Muscle of leg (tissue), 16 donors: ENCODE measurements at places on chromosomes 7 and 10.
A peak's percentile ranks its signal among the peaks of the same experiment; 100 is the strongest.

DNA sequence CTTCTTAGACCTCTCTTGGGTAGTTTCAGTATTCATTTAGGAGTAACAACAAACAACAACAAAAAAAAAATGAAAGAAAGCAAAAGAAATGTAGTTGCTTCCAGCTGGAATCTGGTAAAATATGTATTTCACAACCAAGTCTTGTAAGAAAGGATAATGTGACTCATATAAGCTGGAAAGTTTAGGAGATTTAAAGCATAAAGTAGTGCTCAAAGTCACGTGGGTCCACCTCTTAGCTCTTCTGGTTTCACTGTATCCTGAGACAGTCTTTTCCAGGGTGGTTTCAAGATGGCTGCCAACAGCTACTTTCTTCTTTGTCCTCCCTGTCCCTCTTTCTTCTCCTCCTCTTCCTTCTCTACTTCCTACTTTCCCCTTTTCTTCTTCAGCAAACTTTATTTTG is 69.5 kb upstream of the CDK13 start:
- DNase-seq = no peak

DNA sequence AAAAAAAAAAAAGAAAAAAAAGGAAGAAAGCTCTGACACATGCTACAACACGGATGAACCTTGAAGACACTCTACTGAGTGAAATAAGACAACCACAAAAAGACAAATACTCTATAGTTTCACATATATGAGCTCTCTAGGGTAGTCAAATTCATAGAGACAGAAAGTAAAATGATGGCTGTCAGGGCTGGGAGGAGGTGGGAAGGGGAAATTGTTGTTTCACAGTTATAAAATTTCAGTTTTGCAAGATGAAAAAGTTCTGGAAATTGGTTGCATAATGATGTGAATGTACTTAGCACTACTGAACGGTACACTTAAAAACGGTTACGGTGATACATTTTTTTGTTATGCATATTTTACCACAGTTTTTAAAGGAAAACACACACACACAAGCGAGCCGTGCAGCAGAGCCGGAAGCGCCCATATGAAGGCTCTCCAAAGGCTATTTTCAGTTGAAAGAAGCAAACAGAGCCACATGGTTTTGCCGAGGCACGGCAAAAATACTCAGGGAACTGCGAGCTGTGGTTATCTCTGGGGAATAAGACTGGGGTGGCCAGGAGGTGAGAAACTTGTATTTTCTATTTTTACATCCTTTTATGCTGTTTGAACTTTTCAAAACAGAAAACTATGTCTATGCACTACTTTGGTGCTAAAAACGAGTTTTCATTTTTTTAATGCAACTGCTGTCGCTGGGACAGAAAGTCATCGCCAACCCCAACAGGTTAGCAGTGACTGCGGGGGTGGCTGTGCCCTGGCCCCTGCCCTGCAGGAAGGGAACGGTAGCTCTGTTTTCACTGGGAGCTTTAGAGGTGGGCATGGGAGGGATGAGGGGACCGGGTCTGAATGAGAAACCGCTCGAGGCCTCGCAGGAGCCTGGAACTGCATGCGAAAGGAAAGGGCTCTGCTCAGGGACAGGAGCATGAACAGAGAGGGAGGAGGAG is 132.9 kb downstream of the OAT start:
- DNase-seq = no peak

GRCh38 chr10:75450075-75450445 is 18.6 kb downstream of the LRMDA start:
- no peak for DNase-seq

DNA sequence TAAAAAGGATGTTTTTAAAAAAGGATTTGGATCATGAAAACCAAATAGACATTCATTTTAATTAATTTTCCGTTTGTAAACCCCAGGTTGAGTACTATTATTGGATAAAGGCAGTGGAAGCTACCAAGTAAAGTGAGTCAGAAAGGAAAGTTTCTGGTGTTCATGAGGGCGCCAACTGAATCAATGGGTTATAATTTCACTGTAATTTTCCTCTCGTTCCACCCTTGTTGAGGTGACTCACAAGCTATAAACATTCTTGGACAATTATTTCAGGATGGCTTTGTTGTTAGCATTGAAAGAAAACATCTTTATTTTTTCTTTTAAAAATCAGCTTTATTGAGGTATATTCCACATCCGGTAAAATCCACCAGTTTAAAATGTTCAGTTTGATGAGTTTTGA is 5.1 kb upstream of the FAM133B start:
- DNase-seq = no peak

- no peak for DNase-seq
Observed at GRCh38 chr10:127275272-127275671, 78.9 kb upstream of the INSYN2A start.

GRCh38 chr7:111832174-111832573 is 269.9 kb upstream of the IMMP2L start:
- no peak for DNase-seq

DNA sequence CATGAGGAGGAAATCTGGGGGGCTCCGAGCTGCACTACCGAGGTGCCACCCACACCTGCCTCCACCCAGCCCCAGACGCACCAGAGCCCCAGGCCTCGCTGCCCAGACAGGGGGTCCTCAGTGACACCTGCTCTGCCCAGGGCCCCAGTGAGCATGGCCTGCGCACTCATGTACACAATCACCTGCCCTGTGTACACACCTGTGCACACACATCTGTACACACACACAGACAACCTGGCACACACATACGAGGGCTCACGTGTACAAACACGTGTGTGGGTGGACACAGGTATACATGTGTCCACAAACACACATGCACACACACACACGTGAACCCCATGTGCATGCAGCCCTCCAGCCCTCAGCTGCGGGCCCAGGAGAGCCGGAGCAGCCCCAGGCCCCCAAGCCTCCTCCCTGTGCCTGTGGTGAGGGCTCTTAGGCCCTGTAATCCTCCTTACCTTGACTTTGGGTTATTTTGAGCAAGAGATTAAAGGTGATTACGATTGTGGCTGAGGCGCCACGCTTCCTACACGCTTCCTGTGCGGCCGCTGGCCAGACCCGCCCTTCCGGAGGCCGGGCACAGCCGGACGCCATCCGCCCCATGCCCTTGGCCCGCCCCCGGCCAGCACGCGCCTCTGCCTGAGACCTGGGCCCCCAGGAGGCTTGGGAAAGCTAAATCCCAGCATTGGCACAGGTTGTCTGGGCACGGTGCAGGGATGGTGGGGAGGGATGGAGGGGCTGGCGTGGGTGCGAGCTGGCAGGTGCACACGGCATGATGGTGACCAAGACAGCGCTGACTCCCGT is 71.9 kb downstream of the ELFN1 start:
- no peak for DNase-seq

- DNase-seq = no peak
Observed at GRCh38 chr10:110083884-110084283, 76.1 kb downstream of the ADD3 start.

DNA sequence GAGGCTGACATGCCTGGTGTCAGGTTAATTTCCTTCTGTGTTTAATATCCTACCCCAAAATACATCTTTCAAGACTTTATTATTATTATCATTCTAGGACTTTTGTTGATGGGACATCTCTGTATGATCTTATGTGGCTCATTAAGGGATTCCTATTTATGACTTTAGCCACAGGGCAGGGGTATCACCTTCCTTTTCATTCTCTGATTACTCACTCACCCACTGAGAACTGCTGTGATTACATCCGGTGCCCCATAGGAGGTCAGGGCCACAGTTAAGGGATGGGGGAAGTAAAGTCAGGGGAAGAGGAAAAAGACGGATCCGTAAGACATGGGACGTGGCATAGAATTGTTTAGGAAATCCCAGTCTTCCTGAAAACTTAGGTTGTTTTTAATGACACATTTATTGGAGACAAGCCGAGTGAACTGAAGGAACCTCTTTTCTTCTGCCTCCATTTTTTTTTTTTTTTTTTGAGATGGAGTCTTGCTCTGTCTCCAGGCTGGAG is 61.0 kb upstream of the PITRM1 start:
- DNase-seq = no peak

DNA sequence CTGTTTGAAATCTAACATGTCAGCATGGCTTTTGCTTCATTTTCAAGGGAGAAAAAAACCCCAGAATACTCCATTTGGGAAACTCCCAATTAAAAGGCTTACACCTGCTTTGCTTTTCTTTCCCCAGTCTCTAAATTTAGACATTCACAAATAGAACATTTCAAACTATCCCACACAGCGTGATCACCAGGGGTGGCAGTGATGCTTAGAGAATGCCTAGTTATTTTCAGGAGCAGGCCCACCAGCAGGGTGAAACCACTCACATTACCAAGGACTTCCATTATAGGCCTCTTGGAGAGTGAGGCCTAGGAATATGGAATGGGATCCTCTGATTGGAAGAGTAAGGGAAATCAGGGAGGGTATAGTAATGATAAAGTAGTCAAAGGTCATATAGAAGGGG is 14.2 kb downstream of the CPN1 start:
- no peak for DNase-seq

GRCh38 chr7:13259930-13260329 is 572.5 kb downstream of the ARL4A start:
- DNase-seq = no peak

DNA sequence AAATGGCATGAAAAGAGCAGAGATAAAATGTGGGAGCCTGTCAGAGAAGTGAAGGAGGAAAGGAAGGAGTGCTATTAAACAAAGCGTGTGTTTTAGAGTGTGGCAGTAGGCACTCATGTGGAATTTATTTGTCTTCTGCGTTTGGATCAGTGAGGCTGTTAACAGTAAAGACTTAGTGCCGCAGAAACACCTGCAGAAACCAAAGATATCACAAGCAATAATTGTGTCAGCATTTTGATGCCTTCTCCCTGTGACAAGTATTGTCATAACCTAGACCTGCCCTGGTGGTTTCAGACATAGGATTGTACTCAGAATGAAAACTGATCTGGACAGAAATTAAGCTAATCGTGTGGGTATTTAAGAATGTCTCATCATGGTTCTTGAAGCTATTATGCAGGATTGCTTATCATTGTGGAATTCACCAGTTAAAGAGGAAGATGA is 191.0 kb downstream of the CAMK1D start:
- no peak for DNase-seq

DNA sequence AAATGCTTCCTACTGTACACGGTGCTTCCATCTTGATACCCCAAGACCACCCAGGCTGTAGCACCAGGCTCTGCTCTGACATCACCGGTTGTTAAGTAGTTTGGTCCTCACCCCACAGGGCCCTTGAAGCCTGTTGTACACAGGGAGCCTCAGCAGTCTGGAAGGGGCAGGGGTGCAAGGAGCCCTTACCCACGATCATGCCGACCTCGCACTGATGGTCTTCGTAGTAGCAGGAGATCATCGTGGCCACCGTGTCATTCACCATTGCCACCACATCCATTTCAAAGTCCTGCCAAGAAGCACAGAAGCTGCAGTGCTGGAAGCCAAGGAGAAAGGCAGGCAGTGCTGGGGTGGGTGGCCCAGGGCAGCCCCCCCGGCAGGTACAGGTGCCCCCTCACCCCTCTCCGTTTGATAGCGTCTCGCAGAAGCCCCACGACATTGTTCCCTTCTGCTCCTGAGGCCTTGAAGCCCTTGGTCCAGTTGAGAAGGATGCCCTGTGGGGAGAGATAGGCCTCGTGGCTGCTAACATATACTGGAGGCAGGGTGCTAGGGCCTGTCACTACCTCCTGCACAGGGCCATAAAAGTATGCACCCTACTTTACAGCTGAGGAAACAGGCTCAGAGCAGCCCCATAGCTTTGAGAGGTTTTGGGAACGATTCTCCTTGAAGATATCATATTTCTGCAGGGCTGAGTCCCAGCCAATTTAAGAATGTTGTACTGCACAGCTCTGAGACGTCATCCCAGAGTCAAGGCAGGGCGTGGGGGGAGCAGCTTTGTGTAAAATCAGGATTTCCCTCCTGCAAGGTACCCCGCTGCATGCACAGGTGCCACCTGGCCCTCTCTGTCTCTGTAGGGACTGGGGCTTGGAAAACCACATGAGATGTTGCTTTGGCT is 8.7 kb upstream of the MYL7 start:
- DNase-seq = peak; percentile 90

DNA sequence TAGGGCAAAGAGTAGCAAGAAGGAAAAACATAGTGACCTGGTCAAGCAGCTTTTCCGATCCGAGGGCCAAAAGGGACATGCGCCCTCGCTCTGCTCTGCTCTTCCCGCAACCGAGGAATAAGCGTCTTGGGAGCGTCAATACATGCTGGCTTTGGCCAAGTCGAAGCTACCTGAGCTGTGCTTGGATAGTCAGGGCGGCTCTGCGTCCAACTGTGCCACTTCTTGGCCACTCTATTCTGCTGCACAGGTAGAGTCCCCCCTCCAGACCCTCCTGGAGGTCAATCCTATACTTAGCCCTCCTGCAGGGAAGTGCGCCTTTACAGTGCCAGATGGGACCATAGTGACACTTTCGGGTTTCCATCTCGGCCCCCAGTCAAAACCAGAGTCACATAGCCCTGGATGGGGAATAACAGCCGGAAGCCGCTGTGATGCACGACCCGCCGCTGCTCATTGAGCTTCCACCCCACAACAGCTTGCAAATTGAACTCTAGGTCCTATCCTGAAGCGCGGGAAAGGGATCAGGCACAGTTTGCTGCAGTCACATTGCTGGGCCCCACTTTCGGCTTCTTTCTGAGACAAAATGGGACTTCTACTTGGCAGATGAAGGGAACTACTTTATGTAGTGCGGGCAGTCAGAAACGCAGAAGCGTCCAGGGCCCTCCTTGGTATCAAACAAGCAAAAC is 1.1 kb upstream of the HPSE2 start:
- DNase-seq = no peak

- peak; percentile 22 for DNase-seq
Observed at GRCh38 chr7:87475359-87476178, at the start of gene ABCB4. Gene ABCB4, minus strand, starts transcription at chr7:87475680. Its CDS starts 215 bp downstream, at chr7:87475465.

DNA sequence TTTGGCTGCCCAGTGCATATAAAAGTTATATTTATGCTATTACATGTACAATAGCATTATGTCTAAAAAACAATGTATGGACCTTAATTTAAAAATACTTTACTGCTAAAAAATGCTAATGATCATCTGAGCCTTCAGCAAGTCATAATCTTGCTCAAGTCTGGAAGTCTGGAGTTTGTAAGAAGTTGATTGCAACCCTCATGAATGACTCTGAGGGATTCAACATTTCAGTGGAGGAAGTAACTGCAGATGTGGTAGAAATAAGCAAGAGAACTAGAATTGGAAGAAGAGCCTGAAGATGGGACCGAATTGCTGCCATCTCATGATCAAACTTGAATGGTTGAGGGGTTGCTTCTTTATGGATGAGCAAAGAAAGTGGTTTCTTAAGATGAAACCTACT is 13.0 kb upstream of the ADAMTS14 start:
- no peak for DNase-seq

GRCh38 chr10:88735661-88736060 is 24.2 kb upstream of the LIPN start:
- no peak for DNase-seq

DNA sequence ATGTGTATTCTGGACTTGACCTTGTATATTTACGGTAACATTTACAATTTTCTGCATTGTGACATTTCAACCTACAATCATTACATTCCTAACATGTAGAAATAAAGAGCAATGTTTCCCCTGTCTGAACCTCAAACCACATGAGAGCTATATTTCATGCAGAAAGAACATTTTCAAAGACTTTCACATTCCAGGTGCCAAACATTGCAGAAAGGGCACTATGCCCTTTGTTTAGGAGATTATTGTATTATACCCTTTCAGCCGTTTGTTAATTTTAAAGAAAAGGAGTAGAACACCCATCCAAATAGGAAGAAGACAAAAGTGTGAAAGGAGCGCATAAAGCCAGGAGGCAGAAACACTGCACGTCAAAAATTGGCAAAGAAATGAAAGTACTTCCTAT is 260.4 kb downstream of the RELN start:
- no peak for DNase-seq

- DNase-seq = no peak
Observed at GRCh38 chr7:1981878-1982230, 250.9 kb downstream of the MAD1L1 start.
